ENCODE measurements at places on chromosomes 7 and 10.

- no peak for ATAC-seq
Measured at GRCh38 chr7:142762104-142762503, 8.7 kb upstream of the PRSS2 start.

GRCh38 chr7:157399086-157399687 is 62.4 kb downstream of the DNAJB6 start:
- ATAC-seq = no peak

DNA sequence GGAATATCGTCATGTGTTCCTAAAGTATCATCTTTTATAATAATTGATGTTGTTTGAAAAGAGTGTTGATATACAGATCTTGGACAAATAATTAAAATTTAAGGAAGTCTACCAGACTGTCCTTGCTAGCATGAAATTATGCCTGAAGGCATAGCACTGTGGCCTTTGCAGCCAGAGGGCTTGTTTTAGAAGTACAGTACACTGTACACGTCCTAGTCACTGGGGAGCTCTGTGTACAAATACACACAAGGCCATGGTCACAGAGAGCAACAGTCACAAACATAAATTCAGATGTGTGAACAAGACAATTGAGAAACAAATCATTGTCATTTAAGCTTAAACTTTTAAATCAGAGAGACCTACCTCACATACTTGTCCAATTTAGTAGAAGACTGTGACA is 133.0 kb downstream of the KIAA1217 start:
- ATAC-seq = no peak

GRCh38 chr7:2010551-2011265 is 222.0 kb downstream of the MAD1L1 start:
- no peak for ATAC-seq

- no peak for ATAC-seq
Measured at GRCh38 chr7:69885431-69885830, 287.2 kb downstream of the AUTS2 start.

DNA sequence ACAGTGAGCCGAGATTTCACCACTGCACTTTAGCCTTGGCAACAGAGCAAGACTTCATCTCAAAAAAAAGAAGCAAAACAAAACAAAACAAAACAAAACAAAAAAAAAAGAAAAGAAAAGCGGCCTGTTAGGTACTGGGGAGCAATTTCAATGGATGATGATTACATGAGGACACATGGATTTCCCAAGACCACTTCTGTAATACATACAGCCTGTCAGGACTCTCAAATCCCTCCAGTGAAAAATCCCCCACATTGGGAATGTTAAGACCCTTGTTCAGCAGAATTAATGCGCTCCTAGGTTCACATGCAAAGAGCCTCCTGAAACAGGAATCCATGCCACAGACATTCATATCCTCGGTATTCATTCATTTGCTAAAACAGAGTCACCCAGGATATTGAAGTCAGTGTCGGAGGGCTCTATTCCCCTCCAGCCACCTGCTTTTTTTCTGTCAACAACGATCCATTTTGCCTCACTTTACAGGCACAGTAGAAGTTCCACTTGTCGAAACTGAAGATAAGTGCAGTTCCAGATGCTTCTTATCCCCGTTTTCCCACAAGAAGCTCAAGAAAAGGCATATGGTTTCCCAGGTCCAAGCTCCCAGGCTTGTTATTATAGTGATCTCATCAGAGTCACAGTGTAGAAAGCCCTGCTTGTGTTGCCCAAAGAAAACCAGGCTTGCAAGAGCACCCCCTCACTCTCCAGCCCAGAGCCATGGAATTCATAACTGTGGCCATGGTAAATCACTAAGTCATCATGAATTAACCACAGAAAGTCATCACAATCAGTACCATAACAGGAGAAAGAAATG is 20.2 kb downstream of the SLC16A12 start:
- no peak for ATAC-seq

GRCh38 chr10:664301-664700 is 25.2 kb downstream of the DIP2C start:
- ATAC-seq = no peak

Data from activated CD4-positive, CD25-positive, alpha-beta regulatory T cell treated with anti-CD3 and anti-CD28 coated beads, Interleukin-2, amount 50 U/mL, for 24 hours (primary cell).